ENCODE measurements at places on chromosomes 12 and 14.

DNA sequence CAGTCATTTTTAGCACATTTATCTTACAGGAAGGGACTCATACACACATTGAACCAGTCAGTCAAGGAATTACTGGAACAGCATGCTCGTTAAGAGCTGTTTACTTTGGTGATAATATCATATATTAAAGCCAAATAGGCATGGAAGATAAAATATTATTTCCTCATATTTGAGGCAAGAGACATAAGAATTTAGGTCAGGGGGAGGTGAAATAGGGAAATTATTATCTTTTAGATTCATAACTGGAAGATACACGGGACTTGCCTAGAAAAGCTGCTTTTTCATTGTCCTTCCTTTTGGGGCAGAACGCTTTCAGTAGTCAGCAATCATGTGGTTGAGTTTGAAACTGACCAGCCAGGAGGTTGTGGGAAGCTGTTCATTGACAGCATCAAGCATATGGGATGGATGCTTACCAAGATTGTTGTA, 72.5 kb downstream of the NTN4 start:
- DNase-seq = no peak

DNA sequence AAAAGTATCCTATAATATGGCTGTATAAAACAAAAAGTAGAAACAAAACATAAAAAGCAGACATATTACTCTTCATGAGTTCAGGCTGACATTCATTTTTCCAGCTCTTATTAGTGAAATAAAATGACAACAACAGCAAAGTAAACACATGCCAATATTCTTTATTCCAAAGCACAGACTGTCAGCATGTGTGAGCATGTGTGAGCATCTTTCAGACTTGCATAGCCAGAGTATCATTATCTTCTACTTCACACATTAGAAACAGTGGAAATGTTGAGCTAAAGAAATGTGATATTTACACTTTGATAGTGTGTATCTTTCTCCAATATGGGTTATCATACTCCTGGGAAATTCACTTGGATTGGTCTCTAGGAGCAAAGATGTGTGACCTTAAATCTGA, 476.6 kb upstream of the TMEM132C start:
- no peak for DNase-seq

DNA sequence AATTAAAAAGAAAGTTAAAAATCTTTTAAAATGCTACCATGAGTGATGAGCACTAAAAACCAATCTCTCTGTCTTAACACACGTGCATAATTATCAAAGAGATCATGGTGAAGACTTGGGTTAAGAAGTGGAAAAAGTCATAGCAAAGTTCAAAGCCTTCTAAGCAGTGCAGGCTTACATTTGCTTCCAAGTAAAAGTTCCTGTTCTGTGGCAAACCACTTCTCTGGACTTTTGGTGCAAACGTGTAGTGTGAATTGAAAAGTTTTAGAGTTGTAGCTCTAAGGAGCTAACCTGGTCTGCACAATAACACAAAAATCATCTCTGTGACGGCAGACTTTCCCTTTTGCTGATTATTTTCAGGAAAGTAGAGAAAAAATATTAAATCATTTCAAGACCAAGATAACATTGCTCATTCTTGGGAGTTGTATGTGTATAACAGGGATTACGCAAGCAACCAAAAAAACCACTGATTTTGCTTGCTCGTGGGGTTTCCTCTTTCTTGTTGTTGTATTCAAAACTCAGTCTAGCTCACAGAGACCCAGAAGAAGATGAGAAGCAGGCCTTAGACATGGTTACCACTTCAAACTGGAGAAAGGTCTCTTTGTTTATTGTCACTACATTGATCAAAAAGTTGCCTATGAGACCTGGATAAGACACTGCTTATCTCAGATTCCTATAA, 2.3 kb upstream of the GLIPR1 start:
- peak; percentile 35 for DNase-seq

- no peak for DNase-seq
Measured at GRCh38 chr12:109926488-109927210, 26.6 kb downstream of the TCHP start.

- DNase-seq = no peak
Measured at GRCh38 chr12:92550661-92551060, 152.1 kb upstream of the PLEKHG7 start.

GRCh38 chr12:76270657-76271358, 77.4 kb downstream of the BBS10 start:
- no peak for DNase-seq

- no peak for DNase-seq
Measured at GRCh38 chr12:32877601-32878459, 18.7 kb downstream of the PKP2 start.

DNA sequence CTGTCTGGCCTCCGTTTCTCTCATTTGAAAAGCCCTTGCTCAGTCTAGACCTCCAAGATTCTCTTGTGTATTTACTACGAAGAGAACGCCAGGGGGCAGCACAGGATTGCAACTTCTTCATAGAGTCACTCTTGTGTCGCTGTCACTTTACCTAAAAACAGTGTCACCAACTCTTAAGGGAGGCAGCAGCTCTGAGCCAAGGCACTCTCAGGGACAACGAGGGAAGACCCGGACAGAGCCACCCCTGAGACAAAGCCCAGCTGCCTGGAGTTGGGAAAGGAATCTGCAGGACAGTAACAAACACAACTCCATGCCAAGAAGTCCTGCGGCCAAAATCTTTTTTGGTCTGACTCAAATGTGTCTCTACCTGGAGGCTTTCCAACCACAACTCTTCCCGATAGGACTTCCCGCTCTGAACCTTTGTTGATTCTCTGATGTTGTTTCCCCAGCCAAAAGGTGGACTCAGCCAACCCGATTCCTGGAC, 9.6 kb upstream of the RPAP3 start:
- DNase-seq = peak; percentile 70

- DNase-seq = peak; percentile 46
Measured at GRCh38 chr14:71388862-71389261, 481.6 kb downstream of the PCNX1 start.

GRCh38 chr12:91883811-91884210, 261.8 kb downstream of the BTG1 start:
- no peak for DNase-seq

- DNase-seq = no peak
Measured at GRCh38 chr14:74599321-74599761, 12.7 kb downstream of the LTBP2 start.

- DNase-seq = no peak
Measured at GRCh38 chr12:101604132-101604531, 9.4 kb downstream of the MYBPC1 start.
